Esophagus squamous epithelium (tissue), 5 donors: ENCODE measurements at places on chromosomes 6 and 20. TPM values are rescaled to one million over a fixed set of nuclear protein-coding genes. Genes with fewer than 3 reads are reported as not detected.
A peak's percentile ranks its signal among the peaks of the same experiment; 100 is the strongest.

- peaks cover 12% of the 10 kb centered on the region for H3K4me1 ChIP-seq
- H3K36me3 ChIP-seq = peaks cover 7% of the 10 kb centered on the region
- H3K4me3 ChIP-seq = peak overlapping the region; percentile 78
- no peak for DNase-seq
- H3K27ac ChIP-seq = peak overlapping the region; percentile 100
Observed at GRCh38 chr6:73519926-73520687, 725 bp downstream of the EEF1A1 start.

GRCh38 chr20:57909763-57910331 is 200.0 kb upstream of the PMEPA1 start:
- H3K27ac ChIP-seq = no peak overlapping the region
- H3K4me1 ChIP-seq = no peaks in the 10 kb centered on the region
- no peaks in the 10 kb centered on the region for H3K36me3 ChIP-seq
- DNase-seq = no peak
- no peak overlapping the region for H3K4me3 ChIP-seq

DNA sequence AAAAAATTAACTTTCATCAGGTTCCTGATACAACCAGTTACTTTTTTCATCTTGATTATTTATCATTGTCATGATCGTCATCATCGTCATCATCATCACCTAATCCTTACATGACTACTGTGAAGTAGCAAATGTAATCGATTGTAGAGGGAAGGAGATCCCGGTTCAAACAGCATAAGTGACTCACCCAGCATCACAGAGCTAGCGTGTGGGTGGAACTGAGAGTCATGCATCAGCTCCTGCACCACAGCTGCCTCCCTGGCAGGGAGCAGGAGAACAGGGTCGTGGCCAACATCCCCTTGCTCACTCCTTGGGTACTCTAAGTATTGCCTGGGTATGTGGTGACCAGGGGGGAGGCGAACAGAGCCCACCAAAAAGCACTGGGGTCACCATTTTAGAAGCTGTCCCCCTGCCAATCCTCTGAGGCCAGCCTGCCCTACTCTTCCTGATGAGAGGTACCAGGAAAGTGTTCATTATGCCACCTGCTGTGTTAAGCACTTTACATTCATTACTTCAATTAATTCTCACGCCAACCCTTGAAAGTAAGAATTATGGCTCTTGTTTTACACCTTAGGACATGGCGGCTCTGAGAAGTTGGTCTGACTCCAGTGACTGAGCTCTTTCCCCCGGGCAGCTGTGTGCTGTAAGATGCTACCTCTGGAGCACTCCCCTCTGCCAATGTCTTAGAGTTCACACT is 425.2 kb downstream of the CD83 start:
- no peak overlapping the region for H3K4me3 ChIP-seq
- H3K27ac ChIP-seq = no peak overlapping the region
- no peaks in the 10 kb centered on the region for H3K27me3 ChIP-seq
- no peaks in the 10 kb centered on the region for H3K36me3 ChIP-seq

DNA sequence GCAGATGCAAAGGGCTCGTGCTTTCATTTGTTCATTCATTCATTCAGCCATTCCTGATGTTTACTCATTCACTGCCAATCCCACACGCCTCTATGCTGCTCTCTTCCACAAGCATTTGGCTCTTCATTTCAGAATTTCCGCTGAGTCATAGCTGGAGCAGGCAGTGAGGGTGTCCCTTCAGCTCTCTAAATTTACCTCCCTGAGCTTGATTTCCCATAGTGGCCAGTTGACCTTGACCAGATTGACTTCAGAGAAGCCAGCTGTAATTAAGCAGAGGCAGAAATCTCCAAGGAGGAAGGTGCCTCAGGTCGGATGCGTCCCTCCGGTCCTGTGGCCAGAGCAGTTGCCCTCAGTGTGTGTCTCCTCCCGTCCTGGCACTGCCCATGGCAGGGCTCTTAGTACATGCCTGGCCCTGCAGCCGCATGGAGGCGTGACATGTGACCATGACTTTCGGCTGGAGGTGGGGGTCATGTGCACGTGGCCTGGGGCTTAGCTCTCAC is 267.2 kb upstream of the ECI2 start:
- H3K27ac ChIP-seq = peak overlapping the region; percentile 31
- H3K4me3 ChIP-seq = no peak overlapping the region
- H3K27me3 ChIP-seq = no peaks in the 10 kb centered on the region
- peaks cover 25% of the 10 kb centered on the region for H3K4me1 ChIP-seq

DNA sequence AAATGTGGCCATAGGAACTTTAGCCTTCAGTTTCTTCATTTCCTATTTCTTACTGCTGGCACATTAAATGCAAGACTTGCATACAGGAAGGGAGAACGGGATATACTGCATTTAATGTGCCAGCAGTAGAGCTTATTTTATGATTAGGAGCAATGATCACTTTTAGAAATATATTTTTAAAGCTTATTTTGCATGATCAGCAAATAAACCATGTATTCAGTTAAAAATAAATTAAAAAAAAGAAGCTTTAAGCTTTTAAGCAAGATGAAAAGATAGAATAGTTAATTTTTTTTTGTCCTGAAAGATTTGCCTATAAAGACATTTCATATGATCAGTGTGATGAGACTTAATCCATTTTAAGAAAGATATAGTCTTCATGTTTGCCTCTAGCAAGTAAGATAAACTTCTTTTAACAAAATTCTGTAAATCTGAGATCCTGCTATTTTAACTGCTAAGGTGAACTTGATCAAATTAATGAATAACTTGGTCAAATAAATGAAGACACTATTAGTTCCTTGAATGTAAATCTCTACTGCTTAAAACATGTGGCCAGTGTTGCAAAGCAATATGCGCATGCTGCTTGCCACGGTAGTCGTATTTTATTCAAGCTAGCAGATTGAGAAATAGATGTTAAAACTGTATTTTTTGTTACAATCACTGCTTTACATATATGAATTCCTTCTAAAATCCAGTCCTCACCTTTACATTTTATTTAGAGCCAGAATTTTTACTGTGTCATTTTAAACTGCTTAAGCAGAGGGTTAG is 36.2 kb upstream of the HCRTR2 start:
- no peaks in the 10 kb centered on the region for H3K27me3 ChIP-seq
- no peak overlapping the region for H3K27ac ChIP-seq
- H3K4me1 ChIP-seq = no peaks in the 10 kb centered on the region
- DNase-seq = no peak
- H3K4me3 ChIP-seq = no peak overlapping the region

- no peak overlapping the region for H3K4me3 ChIP-seq
- no peaks in the 10 kb centered on the region for H3K27me3 ChIP-seq
- no peaks in the 10 kb centered on the region for H3K36me3 ChIP-seq
- peaks cover 30% of the 10 kb centered on the region for H3K4me1 ChIP-seq
- no peak overlapping the region for H3K27ac ChIP-seq
- DNase-seq = no peak
Observed at GRCh38 chr6:30880698-30881252, 3.5 kb upstream of the DDR1 start.

- H3K4me3 ChIP-seq = no peak overlapping the region
- no peaks in the 10 kb centered on the region for H3K36me3 ChIP-seq
- H3K27ac ChIP-seq = no peak overlapping the region
- no peaks in the 10 kb centered on the region for H3K4me1 ChIP-seq
- H3K27me3 ChIP-seq = no peaks in the 10 kb centered on the region
Observed at GRCh38 chr6:81075974-81076373, 676.5 kb downstream of the TENT5A start.

- peaks cover 34% of the 10 kb centered on the region for H3K4me1 ChIP-seq
- H3K36me3 ChIP-seq = no peaks in the 10 kb centered on the region
- H3K27ac ChIP-seq = peak overlapping the region; percentile 85
Observed at GRCh38 chr6:37131104-37131959, 38.6 kb upstream of the PIM1 start.

DNA sequence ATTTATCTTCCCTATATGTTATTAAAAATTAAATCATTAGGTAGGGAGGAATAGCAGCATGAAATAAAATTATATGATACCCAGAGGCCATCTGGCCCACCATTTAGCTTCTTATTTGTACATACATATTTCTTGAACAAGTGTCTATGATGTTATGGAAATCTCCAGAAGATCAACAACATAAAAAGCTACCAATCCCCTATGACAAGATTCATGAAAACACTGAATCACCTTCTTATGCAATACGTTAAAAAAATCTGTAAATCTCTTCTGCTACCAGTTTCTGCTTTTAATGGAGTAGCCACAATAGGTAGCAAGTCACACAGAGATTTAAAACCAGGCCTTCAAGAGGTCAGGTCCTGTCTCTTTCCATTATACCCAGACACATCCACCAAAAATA is 125.8 kb upstream of the ENPP5 start:
- no peak overlapping the region for H3K4me3 ChIP-seq
- DNase-seq = no peak
- H3K27me3 ChIP-seq = no peaks in the 10 kb centered on the region

- H3K36me3 ChIP-seq = peaks cover 47% of the 10 kb centered on the region
- no peak for DNase-seq
- H3K4me3 ChIP-seq = peak overlapping the region; percentile 100
- no peaks in the 10 kb centered on the region for H3K27me3 ChIP-seq
- peaks cover 44% of the 10 kb centered on the region for H3K4me1 ChIP-seq
Observed at GRCh38 chr20:1465470-1466210, 1.0 kb downstream of the NSFL1C start.

- H3K27ac ChIP-seq = no peak overlapping the region
- no peaks in the 10 kb centered on the region for H3K4me1 ChIP-seq
- DNase-seq = no peak
- H3K4me3 ChIP-seq = no peak overlapping the region
Observed at GRCh38 chr6:99458319-99458718, 33.2 kb upstream of the PNISR start.

DNA sequence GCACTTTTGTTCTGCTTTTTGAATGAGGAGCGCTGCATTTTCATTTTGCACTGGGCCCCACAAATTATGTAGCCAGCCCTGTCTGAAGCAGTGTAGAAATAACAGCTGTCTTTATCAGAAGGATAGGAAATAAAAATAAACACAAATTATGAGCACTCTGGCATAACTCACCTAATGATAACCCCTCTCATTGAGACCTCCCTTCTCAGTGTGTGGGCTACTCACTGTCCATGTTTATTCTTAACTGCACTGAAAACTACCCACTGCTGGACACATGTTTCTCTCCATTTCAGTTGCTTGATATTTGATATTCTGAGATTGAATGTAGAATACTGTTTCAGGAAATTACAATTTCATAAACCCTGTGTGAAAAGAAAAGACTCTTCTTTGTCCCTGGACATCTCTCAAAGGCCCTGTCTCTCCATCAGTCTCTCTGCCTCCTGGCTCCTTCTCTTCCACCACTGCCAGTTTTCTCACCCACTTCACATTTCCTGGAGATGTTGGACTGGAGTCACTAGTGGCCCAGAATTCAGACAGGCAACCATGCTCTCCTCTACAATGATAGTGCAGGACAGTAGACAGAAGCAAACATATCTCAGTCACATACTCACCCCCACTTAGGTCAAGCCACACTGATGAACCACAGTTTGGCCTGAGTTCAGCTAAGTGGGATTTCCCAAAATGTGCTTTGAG is 29.6 kb upstream of the SAYSD1 start:
- no peak overlapping the region for H3K27ac ChIP-seq
- no peaks in the 10 kb centered on the region for H3K27me3 ChIP-seq
- DNase-seq = no peak
- no peaks in the 10 kb centered on the region for H3K36me3 ChIP-seq
- no peaks in the 10 kb centered on the region for H3K4me1 ChIP-seq
- H3K4me3 ChIP-seq = no peak overlapping the region

- H3K27me3 ChIP-seq = no peaks in the 10 kb centered on the region
- no peaks in the 10 kb centered on the region for H3K4me1 ChIP-seq
- DNase-seq = no peak
- no peak overlapping the region for H3K4me3 ChIP-seq
Observed at GRCh38 chr6:127190552-127190951, 72.1 kb downstream of the RSPO3 start.

GRCh38 chr6:144897441-144897921 is 612.3 kb downstream of the UTRN start:
- no peaks in the 10 kb centered on the region for H3K36me3 ChIP-seq
- H3K4me3 ChIP-seq = no peak overlapping the region
- H3K27me3 ChIP-seq = no peaks in the 10 kb centered on the region
- no peaks in the 10 kb centered on the region for H3K4me1 ChIP-seq
- DNase-seq = no peak

DNA sequence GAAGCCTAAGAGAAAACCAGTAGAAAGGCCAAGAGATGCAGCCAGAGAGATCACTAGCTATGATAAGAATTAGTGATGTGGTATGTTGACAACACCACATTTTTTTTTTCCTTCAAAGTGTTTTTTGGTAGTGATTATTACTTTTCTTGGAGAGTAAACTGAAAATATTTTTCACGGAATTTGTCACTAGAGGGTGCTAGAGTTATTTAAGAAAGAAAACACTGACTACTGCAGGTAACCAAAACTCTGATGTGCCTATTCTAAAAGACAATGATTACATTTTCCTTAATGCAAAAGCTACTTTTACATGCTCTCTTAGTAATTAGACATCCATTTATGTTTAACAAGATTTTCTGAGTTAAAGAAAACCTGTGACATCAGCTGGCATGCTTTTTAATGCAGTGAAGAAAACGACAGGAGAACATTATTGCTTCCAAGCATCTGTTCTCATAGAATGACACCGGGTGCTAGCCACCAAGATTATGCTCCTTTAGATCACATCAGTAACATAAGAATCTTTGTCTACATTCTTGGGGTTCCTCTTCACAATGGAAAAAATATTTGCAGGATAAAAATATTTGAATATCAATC is 28.8 kb downstream of the RWDD2A start:
- no peak overlapping the region for H3K27ac ChIP-seq
- H3K4me3 ChIP-seq = no peak overlapping the region
- no peaks in the 10 kb centered on the region for H3K36me3 ChIP-seq
- H3K27me3 ChIP-seq = no peaks in the 10 kb centered on the region
- no peaks in the 10 kb centered on the region for H3K4me1 ChIP-seq

- H3K36me3 ChIP-seq = no peaks in the 10 kb centered on the region
- no peak for DNase-seq
- no peak overlapping the region for H3K4me3 ChIP-seq
- peak overlapping the region; percentile 96 for H3K27ac ChIP-seq
Observed at GRCh38 chr20:35774391-35774790, 2.6 kb downstream of the PHF20 start.

- peaks cover 13% of the 10 kb centered on the region for H3K4me1 ChIP-seq
- no peaks in the 10 kb centered on the region for H3K36me3 ChIP-seq
- no peak for DNase-seq
- H3K4me3 ChIP-seq = no peak overlapping the region
- H3K27ac ChIP-seq = no peak overlapping the region
Observed at GRCh38 chr20:38209054-38209675, 44.1 kb upstream of the TGM2 start.

ARMH2 gene
- not detected for total RNA-seq

RPRD1B gene
- total RNA-seq = 25.9 TPM

KHDC1L gene
- not detected for total RNA-seq

SLA2 gene
- total RNA-seq = not detected

OLIG3 gene
- not detected for total RNA-seq

LINC00237 gene
- total RNA-seq = not detected

ZDHHC14 gene
- total RNA-seq = 15.6 TPM

SAPCD1 gene
- total RNA-seq = 2.9 TPM

GCLC gene
- total RNA-seq = 71.0 TPM

MCHR2 gene
- total RNA-seq = not detected

MAPK13 gene
- 136 TPM for total RNA-seq

SYTL3 gene
- total RNA-seq = 1.6 TPM

CST7 gene
- 2.7 TPM for total RNA-seq
